BE2C (cell line): ENCODE measurements at places on chromosomes 1 and 21.

DNA sequence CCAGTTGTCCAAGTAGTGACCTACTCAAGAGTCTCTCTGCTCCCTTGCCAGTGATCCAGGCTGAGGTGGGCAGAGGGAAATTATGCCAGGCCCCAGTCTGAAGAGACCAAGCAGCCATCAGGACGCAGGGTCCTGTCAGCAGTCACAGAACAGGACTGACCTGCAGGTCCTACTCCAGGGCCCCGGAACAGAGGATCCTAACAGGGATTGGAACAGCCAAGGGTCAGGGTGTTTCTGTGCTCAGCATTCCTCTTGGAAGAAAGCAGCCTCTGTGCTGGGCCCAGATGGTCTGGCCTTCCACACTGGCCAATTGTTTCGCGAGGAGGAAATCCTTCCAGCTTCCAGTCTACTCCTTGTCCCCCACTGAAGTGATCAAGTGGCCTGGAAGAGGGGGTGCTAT, 41.6 kb upstream of the USP1 start:
- DNase-seq: no peak

DNA sequence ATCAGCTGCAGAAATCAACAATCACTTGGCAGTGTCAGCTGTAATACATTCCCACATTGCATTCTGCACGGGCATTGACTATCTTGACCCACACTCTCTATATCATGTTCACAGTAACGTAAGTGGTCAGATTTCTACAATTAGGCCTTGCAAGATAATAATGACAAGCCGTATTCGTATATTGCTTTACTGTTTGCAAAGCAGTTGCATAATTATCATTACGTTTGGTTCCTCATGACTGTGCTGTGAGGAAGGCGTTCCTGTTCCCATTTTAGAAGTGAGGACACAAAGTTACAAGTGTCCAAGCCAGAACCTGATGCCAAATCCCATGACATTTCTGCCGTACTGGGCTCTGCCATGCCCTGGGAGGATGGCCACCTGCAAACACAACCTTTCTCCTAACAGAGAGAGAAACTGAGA, 53.5 kb upstream of the TARBP1 start:
- DNase-seq: no peak

DNA sequence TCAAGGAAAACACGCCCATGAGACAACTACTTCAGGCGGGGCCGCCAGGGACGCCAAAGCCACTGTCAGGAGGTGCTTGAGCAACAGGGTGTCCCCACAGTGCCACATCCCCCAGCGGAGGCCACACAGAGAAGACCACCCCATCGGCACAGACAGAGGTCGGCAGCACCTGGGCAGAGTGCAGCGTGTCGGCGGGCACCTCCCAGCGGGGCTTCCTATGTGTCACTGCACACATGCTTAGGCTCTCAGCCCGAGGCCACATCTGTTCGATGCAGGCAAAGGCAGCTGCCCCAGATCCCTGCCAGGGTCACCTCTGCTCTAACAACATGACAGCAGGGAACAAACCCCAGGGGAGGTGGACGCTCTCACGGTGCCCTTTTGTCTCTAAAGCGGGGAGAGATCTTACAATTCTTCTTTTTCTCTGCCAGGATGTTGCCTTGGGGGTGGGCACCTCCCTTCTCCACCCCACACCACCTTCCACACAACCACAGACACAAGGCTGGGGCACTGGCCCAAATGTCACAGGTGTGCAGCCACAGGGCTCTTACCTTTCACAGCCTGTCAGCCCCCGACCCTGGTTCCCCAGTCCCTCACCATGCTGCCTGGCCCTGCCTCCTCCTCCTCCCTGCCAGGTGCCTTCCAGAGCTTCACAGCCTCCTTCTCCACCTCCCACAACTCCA, 4.2 kb downstream of the KRTAP10-8 start:
- no peak for DNase-seq

DNA sequence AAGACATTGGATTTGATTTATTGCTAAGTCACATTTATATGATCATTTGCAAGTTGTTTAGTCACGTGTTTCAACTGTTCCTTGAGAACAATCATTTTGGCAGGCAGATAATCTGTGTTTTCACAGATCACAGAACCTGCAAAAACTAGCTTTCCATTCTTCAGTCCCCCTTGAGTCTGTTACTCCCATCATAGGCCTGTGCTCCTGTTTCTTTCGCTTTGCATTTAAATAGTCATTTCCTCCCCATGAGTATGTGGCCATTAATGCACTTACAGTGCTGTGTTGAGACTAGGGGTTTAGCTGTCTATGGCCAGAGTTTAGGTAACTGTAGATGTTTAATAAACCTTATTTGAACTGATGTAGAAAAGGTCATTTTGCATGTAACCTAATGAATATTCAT, 214.5 kb downstream of the PATJ start:
- no peak for DNase-seq

GRCh38 chr1:172602706-172603105, 56.2 kb upstream of the FASLG start:
- no peak for DNase-seq

- no peak for DNase-seq
Measured at GRCh38 chr21:14542638-14543037, 3.5 kb downstream of the SAMSN1 start.

GRCh38 chr1:8456991-8457390, 139.1 kb downstream of the SLC45A1 start:
- no peak for DNase-seq

- DNase-seq: no peak
Measured at GRCh38 chr1:108600504-108600903, 40.6 kb downstream of the EEIG2 start.

DNA sequence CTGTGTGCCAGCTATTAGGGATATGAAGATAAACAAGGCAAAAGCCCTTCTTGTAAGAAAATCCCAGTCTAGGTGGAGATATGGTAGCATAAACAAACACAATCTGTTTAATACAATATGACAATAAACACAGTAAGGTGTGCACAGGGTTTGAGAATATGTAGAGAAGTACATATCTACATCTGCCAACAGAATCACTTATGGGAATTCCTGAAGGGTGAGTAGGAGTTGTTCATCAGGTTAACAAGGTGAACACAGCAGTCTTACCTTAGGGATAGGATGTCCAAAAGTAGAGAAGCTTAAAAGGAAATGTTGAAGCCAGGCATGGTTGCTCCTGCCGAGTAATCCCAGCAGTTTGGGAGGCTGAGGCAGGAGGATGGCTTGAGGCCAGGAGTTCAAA, 57.7 kb upstream of the LRRC7 start:
- DNase-seq: no peak
